ENCODE measurements at places on chromosomes 6 and 20.

GRCh38 chr20:64106435-64106961, 867 bp downstream of the NPBWR2 start:
- no peak for DNase-seq

DNA sequence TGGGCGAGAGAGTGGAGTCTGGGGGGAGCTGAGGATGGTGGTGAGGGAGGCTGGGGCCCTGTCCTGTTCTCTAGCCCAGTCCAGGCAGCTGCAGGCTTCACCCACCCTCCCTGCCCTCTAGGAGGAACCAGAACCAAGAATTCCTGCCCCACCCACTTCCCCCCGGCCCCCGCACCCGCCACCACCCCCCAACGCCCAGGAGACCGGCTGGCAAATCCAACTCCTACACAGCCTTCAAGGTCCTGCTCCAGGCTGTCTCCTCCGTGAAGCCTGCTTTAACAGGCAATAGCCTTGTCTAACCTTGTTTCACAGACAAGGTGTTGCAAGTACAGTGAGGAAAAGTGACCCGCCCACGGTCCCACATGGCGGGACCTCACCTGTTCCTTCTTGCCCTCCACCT, 2.4 kb downstream of the SPDEF start:
- no peak for DNase-seq

DNA sequence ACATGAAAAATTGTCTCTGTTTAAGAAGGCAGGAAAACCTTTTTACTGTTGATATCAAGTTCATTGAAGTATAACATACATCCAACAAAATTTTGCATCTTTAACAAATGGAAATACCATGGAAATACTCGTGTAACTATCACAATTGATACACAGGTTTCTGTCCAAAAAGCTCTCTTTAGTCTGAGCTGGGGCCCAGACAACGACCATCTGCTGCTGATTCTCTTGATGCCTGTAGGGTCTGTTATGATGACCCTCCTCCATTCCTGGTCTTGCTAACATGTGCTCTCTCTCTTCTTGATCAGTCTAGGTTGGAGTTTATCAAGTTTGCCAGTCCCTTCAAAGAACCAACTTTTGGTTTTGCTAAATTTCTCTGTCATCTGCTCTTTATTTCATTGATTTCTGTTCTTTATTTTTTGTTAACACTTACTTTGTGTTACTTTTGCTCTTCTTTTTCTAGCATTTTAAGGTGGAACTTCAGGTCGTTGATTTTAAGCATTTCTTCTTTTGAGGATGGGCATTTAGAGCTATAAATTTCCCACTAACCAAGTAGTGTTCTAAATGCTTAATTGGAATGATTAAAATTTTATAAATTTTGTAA, 116.8 kb downstream of the PSMB1 start:
- DNase-seq = no peak

DNA sequence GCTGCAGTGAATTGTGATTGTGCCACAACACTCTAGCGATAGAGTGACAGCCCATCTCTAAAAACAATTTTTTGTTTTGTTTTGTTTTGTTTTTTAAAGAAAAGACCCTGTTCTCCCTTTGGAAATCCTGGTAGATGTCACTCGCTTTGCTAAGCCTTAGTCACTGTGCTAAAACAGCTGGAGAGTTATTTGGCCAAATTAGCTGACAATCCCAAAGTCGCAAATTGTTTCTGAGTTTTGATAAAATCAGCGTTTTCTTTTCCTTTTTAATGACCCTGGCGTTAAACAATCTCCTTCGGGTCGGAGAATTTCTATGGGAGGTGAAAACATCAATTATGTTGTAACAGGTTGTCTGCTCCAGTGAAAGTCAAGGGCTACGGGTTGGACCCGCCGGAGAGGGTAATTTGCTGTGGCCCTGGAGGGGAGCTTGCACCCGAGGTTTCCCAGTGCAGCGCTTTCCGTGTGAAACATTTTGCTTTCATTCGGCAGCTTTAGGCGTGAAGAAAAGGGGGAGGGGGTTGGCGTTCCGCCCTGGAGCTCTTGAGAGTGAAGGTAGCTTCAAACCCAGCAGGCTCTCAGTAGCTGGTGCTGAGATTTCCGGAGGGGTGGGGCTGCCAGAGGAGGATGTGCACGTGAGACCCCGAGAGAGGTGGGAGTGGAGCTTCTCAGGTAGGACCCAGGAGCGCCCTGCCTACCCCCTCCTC, 296.6 kb downstream of the PHACTR1 start:
- no peak for DNase-seq

GRCh38 chr6:41545247-41545702, 906 bp upstream of the FOXP4 start:
- no peak for DNase-seq

GRCh38 chr6:12962987-12963386, 246.4 kb downstream of the PHACTR1 start:
- no peak for DNase-seq

DNA sequence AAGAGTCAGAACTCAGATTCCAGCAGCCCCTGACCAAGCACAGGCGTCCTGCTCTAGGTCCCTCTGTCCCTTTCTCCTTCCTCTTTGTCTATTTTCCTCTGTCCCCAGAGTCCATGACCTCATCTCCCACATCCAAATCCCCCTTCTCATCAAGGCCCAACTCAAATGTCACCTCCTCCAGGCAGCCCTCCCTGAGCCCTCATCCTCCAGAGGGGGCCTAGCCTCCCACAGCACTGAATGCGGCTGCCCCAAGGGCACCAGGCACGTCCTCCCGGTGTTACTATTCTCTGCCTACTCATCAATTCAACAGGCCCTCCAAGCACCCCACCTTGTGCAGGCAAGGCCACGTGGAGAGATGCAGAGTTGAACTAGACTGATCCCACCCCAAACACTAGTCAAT, 49.7 kb downstream of the GRM4 start:
- DNase-seq = no peak

DNA sequence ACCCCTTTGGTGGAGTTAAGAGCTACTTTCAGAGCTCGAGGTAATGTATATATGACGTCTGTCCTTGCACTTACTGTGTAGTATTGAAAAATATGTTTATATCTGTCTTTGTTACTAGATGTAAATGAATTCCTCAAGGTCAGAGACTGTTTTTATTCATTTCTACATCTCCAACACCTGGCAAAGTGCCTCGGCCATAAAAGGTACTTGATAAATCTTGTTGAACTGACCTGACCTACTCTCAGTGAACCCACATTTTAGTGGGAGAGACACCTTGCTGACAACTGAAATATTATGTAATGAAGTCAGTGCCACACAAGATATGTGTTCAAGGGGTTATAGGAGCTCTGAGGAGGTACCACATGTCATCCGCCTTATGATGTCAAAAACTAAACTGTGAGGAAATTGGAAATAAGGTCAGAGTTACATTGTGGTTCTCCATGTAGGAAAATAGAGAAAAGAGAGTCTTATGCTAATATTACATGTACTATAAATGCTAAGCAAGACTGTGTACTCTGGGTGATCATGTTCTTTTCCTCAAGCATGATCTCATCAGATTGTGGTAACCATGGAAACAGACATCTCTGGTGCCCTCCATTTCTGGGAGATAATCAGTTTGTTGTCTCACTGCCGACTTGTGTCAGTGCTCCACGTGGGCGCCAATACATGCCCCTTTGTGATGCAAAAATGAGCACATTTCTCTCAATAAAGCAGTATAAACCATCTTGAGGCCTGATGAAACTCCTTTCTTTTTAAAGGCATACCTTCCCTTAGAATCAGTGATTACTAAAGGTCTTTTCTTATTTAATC, 5.7 kb upstream of the TMEM30A start:
- DNase-seq = no peak

DNA sequence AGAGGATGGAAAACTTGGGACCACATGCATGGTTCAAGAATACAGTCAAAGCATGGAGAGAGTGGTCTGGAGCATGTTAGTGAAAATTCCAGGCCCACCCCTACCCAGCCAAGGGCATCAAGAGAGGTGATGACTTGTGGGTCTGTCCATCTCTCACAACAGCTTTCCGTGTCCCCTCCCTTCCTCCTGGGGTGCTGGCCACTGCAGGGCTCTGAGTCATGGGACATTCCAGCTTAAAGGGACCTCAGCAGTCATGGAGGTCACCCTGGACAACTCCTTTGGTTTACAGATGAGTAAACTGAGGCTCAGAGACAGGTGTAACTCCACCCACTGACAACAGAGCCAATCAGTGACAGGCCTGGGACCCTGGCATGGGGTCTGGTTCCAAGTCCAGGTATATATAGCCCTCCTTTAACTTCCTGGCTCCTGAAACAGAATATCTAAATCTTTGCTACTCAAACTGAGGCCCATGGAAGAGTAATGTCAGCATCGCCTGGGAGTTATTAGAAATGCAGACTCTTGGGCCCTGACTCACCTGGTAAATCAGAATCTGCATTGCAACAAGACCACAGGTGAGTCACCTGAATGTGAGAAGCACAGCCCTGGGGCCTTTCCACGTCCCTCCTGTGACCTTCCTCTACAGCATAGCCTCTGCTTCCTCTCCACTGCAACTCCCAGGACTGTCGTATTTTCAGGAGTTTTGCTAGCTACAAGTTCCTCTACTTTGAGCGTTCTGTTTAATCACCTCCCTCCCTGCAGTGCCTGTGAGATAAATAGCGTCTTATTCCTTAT, 170.2 kb downstream of the ZDHHC14 start:
- DNase-seq = no peak

DNA sequence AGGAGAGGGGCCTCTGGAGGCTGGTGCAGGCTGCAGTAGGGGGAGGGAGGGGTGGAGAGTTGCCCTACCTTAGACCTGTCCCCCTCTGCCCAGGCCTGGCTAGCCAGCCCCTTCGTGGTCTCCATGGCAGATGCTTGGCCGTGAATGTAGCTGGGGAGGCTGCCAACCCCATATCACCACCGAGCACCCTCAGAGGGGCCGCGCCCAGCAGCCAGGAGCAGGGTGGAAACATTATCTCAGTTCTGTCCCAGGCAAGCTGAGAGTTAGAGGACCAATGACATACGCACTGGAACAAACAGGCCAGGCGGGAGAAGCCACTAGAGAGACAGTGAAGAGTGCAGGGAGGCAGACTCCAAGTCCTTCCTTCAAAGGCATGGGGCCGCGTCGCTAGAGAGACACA, 66.5 kb downstream of the LRFN2 start:
- no peak for DNase-seq

- no peak for DNase-seq
Measured at GRCh38 chr6:1597924-1598323, 11.8 kb upstream of the FOXC1 start.

GRCh38 chr6:101113468-101114260, 232.5 kb upstream of the ASCC3 start:
- no peak for DNase-seq

DNA sequence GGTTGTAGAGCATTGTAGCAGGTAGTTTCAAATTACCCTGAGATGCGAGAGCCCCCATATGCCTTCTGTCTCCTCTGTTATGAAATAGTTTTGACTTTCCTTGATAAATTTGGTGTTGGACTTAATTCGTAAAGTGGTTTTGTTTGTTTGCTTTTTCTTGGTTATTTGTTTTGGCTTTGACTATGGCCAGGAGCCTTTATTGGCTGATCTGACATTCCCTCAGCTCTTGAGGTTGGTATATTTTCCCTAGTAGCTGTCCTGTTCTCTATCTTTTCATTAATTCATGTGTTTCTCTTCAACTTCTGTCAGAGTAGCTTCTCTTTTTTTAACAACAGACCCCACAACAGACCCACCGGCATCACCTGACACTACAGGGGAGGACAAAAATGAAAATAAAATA, 457.4 kb upstream of the MANEA start:
- no peak for DNase-seq

GRCh38 chr6:4883298-4883697, 107.1 kb downstream of the CDYL start:
- no peak for DNase-seq

DNA sequence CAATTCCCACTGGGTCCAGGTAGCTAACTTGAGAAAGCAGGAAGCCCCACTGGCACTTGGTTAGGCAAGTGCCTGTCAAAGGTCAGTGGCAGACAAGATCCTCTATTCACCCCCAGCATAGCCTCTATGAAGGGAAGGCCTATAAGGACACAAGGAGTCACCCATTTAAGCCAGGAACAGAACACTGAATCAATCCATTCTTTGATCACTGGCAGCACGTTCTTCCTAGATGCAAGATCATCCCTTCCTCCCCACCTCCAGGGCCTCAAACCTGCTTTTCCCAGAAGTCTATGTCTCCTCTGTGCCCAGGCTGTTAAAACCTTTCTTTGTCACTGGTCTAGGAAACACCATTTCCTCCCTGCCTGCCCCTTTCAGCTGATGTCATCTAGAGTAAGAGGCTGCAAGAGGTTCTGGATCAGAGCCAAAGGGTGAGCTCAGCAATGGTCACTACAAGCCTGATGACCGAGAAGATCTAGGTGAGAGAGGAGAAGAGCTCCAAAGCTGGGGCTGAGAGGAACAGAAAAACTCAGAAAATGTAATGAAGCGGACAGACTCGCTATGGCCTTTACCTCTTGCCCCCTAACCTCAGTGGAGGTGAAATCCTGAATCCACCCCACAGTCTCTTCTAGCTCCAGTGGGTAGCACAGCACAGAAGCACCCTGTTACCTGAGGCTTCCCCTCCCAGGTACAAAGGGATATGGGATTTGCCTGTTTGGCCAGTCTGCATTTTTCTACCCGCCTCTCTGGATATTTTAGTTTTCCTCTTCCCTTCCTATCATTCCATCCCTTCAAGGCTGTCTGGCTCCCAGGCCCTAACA, 1.8 kb downstream of the GTPBP2 start:
- DNase-seq = no peak

DNA sequence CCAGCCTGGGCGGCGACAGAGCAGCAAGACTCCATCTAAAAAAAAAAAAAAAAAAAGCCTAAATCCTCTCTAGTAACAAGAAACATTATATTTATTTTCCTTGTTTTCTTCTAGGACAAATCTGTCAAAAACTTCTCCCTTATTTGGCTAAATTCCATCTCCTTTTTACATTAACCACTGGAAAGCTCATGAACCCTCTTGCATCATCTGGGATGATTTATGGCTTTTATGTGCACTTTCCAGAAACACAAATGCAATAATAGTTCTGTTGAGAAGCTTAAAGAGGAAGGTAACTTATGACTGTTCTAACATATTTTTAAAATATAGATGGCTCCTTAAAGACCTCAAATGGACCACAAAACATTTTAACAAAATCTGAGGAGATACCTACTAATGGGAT, 526.1 kb upstream of the SPTLC3 start:
- DNase-seq = no peak

DNA sequence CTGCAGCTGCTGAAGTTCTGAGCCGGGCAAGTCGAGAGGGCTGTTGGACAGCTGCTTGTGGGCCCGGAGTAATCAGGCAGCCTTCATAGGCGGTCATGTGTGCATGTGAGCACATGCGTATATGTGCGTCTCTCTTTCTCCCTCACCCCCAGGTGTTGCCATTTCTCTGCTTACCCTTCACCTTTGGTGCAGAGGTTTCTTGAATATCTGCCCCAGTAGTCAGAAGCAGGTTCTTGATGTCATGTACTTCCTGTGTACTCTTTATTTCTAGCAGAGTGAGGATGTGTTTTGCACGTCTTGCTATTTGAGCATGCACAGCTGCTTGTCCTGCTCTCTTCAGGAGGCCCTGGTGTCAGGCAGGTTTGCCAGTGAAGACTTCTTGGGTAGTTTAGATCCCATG, 21.2 kb upstream of the MAPK13 start:
- DNase-seq = no peak

- DNase-seq = no peak
Measured at GRCh38 chr20:23233341-23233740, 117.2 kb upstream of the NXT1 start.

- DNase-seq = no peak
Measured at GRCh38 chr6:29739882-29740261, 16.6 kb downstream of the HLA-F start.

All from stimulated activated CD4-positive, alpha-beta T cell treated with anti-CD3 and anti-CD28 coated beads, Interleukin-12 subunit alpha, Interleukin-12 subunit beta, amount 100 ng/mL, for 48 hours (primary cell).